ENCODE measurements at places on chromosomes 12 and 14.

- peak; percentile 80 for DNase-seq
Measured at GRCh38 chr12:64991121-64991611, 129.9 kb downstream of the WIF1 start.

DNA sequence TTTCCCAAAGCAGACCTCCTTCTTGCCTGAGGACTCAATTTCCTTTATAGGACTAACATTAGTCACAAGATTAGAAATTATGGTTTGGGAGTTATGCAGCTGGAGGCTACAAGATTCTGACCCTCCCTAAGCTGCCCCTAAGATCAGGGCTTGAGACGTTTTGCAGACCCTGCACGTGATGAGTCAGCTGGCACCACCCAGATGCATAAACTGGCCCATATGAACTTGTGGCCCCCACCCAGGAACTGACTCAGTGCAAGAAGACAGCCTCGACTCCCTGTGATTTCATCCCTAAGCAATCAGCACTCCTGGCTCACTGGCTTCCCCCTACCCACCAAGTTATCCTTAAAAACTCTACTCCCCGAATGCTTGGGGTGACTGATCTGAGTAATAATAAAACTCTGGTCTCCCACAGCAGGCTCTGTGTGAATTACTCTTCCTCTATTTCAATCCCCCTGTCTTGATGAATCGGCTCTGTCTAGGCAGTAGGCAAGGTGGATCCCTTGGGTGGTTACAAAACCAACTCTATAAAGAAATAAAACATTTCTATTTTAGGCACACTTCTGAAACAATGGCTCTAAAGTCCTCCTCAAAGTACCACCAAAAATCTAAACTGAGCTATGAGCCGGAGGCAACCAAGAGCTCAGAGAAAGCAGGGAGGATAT lies 233.4 kb downstream of the TMEM132D start:
- no peak for DNase-seq

DNA sequence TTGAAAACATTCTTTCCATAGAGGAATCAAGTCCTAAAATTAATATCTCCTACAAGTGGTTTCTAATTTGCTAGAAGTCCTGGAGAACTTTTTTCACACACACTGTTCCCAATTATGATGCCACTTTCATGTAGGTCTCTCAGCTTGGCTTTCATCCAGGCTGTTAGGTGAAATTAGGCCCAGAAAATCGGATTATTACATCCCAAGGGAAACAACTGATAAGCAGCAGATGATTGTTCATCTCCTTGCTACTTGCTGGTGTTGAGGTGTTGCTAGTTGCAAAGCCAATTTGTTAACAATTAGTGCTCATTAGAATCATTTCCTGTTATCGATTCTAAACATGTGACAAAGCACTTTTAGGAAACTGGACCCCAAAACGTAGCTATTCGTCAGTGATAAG lies 248.0 kb downstream of the PDZRN4 start:
- DNase-seq: no peak

DNA sequence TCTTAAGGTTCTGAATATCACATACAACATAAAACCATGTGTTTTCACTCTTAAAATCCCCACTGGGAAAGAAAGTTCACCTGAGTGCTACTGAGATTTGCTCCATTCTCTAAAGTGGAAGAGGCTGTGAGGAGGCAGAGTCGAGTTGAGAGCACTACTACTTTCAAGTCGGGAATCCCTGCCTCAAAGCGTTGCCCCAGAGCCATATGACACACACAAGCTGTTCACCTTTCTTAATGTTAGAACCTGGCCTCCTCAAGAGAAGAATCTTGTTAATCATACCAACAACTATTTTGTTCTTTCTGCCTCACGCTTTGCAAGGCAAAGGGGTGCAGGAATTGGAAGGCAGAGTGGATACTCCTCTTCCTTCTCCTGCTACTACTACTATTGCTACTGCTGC lies 149.7 kb upstream of the DAAM1 start:
- DNase-seq: no peak

DNA sequence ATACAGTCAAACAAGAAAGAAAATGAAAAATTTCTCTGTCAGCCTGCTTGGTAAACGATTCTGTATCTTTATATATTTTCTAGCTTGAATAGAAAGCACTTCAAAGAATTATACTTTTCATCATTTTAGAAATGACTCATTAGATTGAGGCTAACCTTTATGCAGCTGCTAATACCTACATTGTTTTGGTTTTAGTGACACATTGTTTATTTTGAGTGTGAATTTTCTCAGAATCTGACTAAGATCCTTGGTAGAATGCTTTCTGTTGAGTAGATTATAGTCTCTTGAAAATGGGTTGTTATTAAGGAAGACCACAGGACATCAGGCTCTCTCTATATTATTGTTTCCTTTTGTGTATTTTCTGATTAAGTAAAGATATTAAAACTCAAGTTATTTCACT lies at the start of gene PMCH:
TSS of gene PMCH (minus strand) at position 45 of the 400 bp plus-strand sequence. CDS start 63 bp downstream, outside the sequence.
- peak; percentile 64 for DNase-seq

GRCh38 chr14:100131181-100131580 lies 28.3 kb downstream of the DEGS2 start:
- no peak for DNase-seq

DNA sequence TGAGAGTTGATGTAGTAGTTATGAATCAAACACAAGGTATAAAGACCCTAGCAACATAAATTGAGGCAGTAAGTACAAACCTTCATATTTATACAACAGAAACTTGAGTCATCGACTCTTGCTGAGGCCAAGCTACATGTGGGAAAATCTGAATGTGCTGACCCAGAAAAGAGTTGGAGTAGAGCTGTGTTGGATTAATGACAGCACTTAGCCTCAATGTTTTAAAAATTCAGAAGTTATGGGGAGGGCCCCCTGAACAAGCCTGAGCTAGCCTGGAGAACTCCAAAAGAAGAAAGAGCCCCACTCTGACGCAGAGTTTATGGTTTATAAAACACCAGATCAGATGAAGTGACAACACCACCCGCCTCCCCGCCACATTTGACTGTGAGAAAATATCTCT lies 100.0 kb downstream of the DUSP6 start:
- DNase-seq: peak; percentile 61

DNA sequence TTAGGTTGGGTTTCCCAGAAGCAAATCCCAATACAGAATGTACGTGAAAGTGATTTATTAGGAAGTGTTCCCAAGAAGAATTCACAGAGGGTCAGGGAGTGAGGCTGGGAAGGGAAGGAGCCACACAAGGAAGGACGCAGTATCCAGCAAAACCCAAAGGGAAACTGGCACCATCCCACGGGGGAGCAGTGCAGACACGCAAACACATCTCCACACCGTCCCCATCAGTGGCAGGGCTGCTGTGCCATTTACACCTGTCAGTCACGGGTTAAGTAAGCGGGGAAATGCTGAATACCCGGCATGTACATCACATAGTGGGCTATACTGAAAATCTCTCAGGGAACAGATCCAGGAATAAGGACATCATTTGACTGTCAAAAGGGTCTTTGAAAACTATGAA lies 93.9 kb downstream of the SLC38A1 start:
- no peak for DNase-seq

DNA sequence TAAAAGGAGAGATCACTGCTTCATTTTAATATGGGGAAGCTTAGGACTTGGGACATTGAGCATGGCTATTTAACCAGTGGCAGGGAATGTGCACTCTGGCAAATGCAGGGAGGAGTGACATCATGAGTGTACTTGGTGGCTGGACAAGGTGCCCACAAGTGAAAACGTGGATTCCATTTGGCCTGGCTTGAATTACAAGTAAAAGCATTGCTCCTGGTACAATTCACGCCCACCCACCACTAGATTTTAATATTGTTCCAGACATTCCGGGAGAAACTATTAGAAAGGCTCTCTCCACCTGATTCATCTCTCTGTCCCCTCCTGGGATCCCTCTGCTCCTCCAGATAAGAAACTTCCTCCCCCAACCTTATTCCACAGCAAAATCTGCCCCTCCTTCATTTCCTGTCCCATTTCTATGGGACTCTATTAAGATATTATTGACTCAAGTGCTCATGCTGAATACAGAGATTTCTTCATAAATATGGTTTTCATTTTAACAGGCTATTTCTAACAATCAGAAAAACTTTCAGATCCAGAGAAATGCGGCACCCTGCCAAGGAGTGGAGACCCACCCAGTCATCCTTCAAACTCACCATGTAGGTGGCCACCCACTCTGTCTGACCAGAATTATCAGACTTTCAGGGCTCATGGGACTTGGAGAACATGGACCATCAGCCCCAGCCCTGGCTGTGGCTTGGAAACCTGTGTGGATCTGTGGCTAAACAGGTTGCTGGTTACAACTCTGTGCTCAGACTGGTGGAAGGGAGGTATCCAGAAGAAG lies 43.2 kb downstream of the SSPN start:
- no peak for DNase-seq

DNA sequence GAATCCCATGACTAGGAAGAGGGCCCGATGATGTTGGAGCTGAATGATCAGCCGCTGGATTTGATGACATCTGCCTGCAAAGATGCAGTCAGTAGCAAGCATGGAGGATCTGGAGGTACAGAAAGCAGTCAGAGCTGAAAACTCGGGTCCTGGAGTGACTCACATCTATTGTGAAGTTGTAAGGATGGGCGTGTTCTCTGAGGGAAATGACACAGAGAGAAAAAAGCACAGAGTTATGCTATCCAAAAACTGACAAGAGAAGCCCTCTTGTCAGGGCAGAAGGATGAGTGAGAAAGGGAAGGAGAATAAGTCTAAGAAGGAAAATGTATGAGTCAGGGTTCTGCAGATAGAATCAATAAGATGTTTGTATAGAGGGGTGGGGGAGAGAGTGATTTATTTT lies 380.4 kb upstream of the CCDC196 start:
- DNase-seq: peak; percentile 83

- DNase-seq: no peak
Measured at GRCh38 chr12:114945351-114945750, 261.4 kb upstream of the TBX3 start.

GRCh38 chr12:105775343-105775742 lies 363.4 kb downstream of the NUAK1 start:
- peak; percentile 38 for DNase-seq

GRCh38 chr12:53966085-53966384 lies 6.9 kb upstream of the HOXC11 start:
- DNase-seq: no peak

DNA sequence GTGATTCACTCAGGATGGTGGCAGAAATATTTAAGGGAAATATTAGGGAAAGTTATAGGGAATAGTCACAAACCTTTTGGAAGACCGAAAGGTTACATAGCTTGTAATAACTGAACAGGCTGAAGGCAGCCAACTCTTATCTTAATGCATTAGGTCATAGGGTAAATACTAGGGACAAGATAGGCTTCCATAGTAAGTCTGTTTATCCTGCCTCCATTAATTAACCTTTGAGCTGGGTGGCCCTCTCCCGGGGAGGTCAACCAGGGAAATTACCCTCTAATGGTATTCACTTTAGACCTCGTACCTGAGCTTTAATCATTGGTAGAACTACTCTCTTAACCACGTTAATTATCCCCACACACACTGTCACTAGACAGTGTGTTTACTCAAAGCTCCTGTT lies 981.8 kb downstream of the SLC16A7 start:
- no peak for DNase-seq

- no peak for DNase-seq
Measured at GRCh38 chr12:38469715-38470114, 153.1 kb downstream of the ALG10B start.

DNA sequence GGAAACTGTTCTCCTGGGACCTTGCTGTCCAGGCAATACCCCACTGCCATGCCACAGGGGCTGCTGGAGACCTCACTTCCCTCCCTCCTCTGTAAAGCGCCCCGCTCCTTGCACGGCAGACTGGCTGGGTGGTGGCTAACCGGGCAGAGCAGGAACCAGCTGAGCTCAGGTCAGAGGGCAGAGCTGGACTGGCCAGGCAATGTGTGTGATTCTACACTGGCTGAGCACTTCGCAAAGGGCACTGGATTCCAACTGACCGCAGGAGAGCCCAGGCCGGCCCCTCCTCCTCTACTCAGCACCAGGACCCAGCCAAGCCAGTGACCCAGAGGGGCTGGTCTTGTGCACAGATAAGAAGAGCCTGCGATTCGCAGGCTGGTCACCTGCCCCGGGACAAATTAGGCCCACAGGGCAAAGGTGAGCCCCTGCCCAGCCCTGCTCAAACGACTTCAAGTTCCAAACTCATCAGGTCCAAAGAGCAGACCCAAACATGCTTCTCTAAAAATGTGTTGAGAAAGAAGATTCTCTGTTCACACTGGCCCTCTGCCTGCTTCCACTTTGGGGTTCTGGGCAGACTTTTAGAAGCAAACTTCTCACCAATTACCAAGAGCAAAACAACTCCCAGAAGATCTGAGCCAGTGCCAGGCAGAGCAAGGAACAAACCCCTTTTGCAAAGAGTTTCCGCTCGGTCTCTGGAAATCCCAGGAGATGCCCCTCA lies 54.9 kb upstream of the DIO3 start:
- DNase-seq: no peak

DNA sequence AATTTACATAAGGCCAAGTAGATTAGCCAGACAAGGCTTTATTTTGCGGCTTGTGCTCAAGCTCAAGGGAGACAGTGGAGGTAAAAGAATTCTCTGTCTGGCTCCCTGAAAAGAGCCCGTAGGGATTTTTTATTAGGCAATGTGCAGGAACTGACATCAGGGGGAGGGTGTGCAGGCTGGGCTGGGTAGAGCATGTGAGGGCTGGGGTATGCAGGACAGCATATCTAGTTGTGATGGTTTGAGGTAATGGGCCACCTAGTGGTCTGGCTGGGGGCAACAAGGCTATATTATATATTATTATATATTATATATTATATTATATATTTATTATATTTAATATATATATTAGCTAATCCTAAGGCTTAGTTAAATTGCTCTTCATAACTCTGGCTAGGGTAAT lies 102.1 kb downstream of the TMEM117 start:
- peak; percentile 29 for DNase-seq

- no peak for DNase-seq
Measured at GRCh38 chr12:9345171-9345570, 137.0 kb upstream of the PZP start.

DNA sequence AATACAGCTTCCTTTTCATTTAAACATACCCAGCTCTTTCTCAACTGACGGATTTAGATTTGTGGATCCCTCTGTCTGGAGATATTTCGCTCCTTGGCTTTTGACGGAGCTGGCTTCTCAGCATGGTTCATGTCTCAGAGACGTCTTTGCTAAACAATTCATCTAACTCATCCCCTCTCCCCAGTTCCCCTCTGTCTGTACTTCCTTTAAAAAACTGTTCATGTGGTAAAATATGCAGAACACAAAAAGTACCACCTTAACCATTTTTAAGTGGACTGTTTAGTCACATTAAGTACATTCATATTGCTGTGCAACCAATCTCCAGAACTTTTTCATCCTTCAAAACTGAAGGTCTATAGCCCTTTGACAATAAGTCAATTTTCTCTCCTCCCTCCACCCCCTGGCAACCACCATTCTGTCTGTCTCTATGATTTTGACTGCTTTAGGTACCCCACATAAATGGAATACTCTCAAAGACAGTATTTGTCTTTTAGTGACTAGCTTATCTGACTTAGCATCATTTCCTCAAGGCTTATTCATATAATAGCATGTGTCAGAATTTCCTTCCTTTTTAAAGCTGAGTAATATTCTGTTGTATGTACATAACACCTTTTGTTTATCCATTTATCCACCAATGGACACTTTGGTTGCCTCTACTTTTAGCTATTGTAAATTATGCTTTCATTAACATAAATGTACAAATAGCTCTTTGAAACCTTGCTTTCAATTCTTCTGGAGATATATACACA lies 399.8 kb upstream of the SOX5 start:
- DNase-seq: no peak

- DNase-seq: peak; percentile 50
Measured at GRCh38 chr12:51752234-51752889, 96.2 kb downstream of the FIGNL2 start.

GRCh38 chr14:53581504-53581903 lies 375.1 kb downstream of the BMP4 start:
- no peak for DNase-seq

All from epithelial cell of esophagus (primary cell).